ENCODE measurements at places on chromosomes 3 and 15.

DNA sequence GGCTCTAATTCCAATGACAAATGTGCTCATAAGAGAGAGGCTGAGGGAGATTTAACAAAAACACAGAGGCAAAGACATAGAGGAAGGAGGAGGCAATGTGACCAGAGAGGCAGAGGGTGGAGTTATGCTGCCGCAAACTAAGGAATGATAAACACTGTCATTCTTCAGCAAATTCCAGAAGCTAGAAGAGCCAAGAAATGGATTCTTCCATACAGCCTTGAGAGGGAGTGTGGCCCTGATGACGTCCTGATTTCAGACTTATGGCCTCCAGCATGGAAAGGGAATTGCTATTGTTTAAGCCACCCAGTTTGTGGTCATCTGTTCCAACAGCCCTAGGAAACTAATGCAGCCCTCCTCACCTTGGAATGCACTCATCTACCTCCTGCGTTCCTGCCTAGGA, 30.5 kb downstream of the CD47 start:
- DNase-seq = no peak

DNA sequence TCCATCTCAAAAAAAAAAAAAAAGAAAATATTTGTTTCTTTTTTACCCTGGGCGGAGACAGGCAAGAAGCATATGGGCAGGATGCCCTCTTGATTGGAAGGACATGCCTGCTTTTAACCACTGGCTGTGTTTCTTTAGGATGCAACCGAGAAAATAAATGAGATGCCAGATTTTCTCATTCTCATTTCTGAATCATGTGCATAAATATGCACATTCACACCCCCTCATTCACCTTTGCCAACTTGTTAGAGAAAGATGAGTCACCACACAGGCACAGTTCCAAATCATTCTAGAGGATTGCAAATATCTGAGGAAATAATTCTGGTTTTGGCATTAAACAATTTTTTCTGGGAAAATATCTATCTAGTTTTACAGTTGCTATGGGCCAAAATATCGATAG, 3.3 kb downstream of the LIPH start:
- DNase-seq = no peak

DNA sequence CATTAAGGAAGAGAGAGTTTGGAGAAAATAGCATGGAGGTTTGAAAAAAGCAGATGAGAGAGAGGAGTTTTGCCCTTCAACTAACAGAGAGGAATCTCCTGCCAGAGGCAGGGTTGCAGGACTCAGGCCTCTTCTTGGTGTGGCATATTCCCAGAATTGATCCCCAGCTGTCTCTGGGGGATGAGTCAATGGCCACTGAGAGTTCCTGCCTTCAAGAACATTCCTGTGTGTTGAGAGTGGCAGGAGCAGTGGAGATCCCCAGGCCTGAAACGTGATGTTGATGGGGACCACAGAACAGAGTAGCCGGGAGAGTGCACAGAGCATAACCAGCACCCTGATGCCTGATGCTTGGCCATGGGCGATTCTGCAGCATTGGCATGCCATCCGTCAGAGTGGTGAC, 348.4 kb upstream of the THBS1 start:
- DNase-seq = no peak

GRCh38 chr3:117853923-117854668, 1144.5 kb downstream of the TUSC7 start:
- DNase-seq = no peak

GRCh38 chr3:51379301-51379700, 5.8 kb upstream of the MANF start:
- DNase-seq = no peak

DNA sequence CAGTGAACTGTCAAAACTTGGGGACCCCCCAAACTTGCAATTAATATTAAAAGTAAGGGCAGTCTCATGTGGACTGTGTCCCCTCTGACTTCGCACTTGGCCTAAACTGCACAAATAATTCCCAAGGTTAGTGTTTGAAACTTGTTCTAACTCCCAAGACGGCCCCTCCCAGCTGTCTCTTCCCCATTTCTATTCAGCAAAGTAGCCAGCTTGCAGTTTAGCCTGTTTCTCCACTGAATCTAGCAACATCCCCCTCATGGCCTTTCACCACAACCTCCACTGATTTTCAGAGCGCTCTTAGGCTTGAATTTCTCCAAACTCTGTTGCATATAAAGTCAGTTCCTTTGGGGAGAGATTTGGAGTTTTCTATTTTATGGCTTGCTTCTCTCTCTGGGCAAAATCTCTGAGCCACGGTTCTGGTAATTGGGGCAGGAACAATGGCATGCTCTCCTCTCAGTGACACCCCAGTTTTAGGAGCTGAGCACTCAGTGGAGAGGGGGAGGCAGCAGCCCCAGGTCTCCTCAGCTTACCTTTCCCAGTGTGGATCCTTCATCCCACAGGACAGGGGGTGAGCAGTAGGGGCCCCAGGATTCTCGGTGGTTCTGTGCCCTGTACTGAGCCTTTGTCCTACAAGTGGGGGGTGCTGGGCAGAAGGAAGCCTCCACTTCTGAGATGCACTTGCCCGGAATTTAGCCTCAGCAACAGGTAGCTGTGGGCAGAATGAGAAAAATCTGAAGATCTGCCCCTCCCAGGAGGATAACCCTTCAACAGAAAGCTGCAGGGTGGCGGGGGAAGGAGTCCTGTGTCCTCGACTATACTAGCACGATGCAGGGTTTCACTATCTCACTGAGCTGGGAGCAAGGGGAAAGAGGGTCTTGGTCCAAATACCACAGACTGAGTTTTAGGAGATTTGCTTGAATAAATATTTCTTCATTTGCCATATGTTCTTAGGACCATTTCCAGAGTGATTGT, 39.3 kb upstream of the GATA2 start:
- DNase-seq = no peak

- no peak for DNase-seq
These were observed 287.3 kb downstream of the UBE2E2 start for GRCh38 chr3:23490459-23490858.

DNA sequence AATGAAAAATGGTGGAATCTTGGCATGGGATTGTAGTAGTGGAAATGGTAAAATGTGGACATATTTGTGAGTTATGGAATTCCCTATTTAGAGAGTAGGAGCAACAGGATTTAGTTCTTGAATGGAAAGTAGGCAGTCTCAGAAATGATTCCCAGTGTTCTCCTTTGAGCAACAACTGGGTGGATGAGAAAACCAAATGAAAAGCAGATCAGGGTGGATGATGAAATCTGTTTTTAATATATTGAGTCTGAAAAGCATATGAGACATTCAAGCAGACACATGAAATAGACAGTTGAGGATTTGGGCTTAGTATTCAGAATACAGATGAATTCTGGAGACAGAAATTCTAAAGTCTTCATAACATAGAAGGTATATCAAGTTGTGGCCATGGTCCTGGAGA, 451.3 kb downstream of the LPP start:
- DNase-seq = no peak

DNA sequence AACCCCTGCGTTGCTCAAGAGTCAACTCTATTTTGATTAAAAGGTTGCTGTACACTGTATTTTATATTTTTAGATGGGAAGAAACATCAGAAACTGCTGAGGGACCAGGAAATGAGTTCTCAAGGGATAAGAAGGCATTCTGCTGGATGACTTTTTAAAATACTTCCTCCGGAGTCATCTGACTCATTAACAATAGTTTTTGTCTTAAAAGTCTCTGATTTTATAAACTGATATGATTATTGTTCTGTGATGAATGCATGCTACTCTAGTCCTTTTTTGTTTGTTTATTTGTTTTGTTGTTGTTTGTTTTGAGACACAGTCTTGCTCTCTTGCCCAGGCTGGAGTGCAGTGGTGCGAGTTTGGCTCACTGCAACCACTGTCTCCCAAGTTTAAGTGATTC, 18.2 kb upstream of the HLTF start:
- DNase-seq = no peak

- DNase-seq = no peak
These were observed 16.8 kb upstream of the SLC41A3 start for GRCh38 chr3:126100634-126101301.

DNA sequence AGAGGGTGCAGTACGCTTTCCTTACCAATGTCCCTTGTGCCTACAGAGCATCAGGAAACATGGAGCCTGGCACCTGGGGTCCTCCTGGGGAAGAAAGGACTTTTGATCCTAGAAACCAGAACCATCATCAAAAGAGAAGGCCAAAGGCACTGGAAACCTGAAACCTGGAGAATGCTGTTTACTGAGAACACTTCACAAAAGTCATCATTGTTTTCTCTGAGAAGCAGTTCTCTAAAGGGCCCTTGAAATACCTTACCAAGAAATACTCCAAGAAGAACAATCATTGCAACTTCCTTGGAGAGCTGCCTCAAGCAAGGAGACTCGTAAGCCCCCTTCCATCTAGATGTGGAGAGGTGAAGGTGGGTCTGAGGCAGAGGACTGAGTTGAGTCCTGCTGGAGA, 66.0 kb downstream of the TLE3 start:
- no peak for DNase-seq

DNA sequence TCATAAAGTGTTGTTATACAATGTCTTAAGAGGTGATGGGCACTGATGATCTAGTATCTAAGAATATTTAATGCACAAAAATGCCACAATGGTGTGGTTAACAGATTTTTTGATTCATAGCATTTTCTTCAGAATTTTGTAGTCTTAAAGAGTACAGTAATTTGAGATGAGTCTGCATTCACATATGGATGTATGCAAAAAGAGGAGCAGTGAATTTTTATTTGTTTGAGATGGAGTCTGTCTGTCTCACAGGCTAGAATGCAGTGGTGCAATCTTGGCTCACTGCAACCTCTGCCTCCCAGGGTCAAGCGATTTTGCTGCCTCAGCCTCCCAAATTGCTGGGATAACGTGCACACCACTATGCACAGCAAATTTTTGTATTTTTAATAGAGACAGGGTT, 110.5 kb downstream of the ZPLD1 start:
- DNase-seq = no peak

- DNase-seq = no peak
These were observed 391.8 kb downstream of the ZPLD1 start for GRCh38 chr3:102826636-102827035.

GRCh38 chr3:171248426-171249111, 211.6 kb downstream of the TNIK start:
- no peak for DNase-seq

DNA sequence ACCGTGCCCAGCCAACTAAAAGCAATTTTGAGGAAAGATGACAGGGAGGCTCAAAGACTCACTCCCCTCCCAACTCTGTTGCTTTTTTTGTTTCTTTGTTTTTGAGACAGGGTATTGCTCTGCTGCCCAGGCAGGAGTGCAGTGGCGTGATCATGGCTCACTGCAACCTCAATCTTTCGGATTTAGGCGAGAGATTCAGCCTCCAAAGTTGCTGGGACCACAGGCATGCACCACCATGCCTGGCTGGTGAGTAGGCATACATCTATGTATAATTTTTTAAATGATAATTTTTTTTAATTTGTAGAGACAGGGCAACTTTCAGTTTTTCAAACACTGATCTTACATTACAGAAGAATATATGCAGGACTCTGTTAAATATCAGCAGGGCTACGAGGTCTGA, 15.8 kb upstream of the THUMPD3 start:
- DNase-seq = no peak

DNA sequence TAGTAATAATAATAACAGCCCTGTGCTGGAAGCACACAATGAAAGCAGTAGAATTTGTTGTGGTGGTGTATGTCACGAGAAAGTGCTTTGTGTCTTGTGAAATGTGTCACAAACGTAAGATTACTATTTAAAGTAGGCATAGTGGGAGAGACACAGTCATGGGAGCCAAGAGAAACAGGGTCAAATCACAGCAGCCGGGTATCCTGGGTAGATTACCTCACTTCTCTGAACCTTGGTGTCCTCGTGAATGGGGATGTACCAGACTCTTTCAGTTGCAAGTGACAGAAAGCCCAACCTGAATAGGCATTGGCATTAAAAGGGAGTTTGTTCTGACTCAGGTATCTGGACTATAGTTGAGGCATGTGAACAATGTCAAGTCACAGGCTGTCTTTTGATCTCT, 29.1 kb upstream of the SRGAP3 start:
- DNase-seq = no peak

DNA sequence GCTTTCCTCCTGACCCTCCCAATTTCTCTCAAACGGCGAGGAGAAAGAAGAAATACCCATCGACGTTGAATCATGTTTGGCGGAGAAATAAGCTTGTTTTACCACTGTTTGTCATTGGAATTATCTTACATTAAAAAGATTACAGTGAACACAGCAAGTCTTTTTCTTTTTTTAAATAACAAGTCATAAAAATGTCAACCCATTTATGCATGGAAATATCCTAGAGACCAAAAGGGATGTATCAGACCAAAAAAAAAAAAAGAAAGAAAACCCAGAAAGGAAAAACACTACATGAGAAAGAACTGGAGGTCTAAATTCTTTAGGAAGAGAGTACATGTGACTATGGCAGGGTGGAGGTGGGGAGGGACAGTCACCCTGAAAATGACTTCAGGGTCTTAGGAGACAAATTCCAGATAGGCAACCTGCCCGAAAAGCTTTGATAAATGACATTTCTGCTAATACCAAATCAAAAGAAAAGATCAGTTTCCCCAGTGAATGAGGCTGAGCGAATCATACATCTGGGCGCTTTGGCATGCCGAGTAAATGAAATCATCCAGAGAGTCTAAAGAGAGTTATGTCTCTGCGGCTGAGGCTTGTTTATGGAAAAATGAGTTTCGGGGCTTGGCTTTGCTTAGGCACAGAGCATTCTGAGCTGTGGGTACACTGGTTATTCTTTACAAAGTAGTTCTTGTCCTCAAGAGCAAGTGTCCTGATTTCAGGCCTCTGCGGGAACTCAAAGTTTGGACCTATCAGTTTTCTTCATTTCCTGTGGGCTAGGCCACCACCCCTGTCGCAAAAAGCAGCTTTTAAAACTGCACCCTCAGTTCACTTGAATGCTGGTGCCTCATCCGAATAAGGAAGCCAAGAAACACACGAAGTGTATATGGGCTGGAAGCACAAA, 110.1 kb upstream of the TGFBR2 start:
- no peak for DNase-seq

DNA sequence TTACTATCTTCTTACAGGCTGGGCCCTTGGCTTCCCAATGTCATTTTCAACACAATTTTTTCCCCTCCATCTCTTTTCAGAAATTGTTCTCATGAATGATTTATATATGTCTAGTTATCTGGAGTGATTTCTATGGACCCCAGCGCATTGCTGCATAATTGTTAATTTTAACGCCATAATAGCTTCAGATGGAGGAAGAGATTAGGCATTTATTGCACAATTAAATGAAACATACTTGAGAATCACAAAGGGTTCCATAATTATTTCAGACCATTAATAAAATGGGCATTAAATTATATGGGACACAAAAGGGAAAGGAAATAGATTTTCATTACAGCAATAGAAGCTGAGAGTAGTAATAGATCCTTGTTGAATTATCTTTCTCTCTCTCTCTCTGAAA, 70.3 kb upstream of the SOX14 start:
- DNase-seq = no peak

- no peak for DNase-seq
These were observed 9.9 kb downstream of the CCRL2 start for GRCh38 chr3:46416811-46417510.

GRCh38 chr15:48667701-48668100, 22.2 kb upstream of the FBN1 start:
- DNase-seq = no peak

- no peak for DNase-seq
These were observed 29.4 kb downstream of the LYSMD4 start for GRCh38 chr15:99703603-99704443.

- DNase-seq = no peak
These were observed 55.3 kb upstream of the TMEM115 start for GRCh38 chr3:50414616-50415015.
